ENCODE measurements at places on chromosomes 2 and 18.

DNA sequence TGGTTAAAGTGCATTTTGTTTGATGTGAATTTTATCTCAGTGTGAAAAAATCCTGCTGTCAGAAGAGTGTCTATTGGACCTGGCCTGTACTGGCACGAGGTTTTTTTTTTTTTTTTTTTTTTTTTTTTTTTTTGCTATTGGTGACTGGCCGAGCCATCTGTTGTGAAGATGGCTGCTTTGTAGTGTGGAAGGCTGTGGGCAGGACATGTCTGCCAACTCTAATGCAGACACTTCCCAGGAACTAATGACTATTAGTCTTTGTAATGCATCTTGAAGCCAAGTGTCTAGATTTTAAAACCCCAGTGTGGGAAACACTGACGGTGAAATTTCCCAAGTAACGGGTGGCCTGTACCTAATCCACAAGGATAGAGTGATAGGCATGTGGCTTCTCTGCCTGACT lies 34.3 kb downstream of the ZAP70 start:
- no peak for DNase-seq

DNA sequence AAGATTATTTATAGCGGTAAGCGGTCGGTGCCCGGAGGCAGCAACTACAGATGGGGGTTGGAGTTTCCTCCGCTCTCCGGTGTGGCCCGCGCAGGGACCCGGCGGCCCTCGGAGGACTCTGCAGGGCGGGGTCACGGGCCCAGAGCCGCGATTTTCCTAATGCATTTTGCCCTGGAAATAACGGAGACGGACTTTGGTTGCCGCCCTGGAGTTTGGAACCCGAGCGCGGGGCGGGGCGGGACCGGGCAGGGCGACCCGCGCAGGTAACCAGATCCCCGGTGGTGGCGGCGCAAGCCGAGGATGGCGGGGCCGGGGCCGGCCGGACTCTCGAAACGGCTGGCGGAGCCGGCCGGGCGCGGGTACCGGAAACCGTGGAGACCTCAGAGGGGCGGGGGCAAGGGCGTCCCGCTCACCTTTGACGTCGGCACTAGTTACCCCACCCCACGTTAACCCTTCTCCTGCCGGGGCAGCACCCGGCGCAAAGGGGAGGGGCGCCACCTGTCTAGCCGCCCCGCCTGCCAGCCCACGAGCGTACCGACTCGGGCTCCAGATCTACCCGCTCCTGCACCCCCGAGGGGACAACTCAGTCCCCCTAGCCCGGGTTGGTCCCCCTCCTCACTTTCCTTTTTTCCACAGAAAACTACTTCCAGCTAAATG lies 2.9 kb downstream of the CYP26B1 start:
- no peak for DNase-seq

DNA sequence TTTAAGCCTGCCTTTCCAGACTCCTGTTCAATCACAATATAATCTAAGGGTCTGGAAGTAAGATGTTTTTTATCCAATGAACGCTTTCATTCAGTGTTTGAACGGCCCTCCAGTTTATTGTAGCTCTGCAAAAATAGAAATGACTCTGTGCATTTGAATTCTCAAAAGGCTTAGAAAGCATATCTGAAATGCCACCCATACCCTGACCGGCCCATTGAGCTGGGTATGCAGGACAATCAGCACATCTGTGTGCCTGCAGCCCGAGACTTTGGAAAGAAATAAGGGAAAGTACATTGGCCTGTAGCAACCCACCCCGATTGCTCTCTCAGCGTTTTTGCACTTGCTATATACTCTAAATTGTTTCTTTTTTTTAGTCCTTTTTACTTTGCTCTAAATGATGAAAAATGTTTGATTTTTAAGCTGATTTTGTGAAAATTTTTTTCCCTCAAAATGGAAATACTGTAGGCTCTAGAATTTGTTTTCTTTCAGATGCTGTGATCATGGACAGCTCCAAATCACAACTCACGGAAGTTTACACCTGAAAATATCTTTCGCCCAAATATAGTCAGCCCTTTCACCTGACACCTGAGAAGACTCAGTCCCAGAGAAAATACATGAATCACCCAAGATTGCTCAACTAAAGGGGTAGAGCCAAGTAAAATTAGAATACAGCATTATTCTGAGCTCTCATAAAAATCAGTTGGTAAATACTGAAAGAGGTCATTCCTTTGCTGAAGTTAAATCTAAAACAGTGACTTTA lies 194.5 kb upstream of the SIX3 start:
- DNase-seq, result no peak

- DNase-seq, result no peak
These were observed 1.4 kb upstream of the ZNF804A start for GRCh38 chr2:184596819-184597411.

- no peak for DNase-seq
These were observed 46.8 kb upstream of the TTC21B start for GRCh38 chr2:166000401-166000800.

Data from CD4-positive, alpha-beta T cell treated with Interleukin-12 subunit alpha and Interleukin-12 subunit beta, for 1 hour (primary cell).